Renal pelvis (tissue), 12 donors: ENCODE measurements at places on chromosomes 1 and 21. TPM values are rescaled to one million over a fixed set of nuclear protein-coding genes. Genes with fewer than 3 reads are reported as not detected.
A peak's percentile ranks its signal among the peaks of the same experiment; 100 is the strongest.

Gene DNAJB4
- polyA plus RNA-seq = 28.6 TPM

Gene AMY1A
- 0.38 TPM for polyA plus RNA-seq

DNA sequence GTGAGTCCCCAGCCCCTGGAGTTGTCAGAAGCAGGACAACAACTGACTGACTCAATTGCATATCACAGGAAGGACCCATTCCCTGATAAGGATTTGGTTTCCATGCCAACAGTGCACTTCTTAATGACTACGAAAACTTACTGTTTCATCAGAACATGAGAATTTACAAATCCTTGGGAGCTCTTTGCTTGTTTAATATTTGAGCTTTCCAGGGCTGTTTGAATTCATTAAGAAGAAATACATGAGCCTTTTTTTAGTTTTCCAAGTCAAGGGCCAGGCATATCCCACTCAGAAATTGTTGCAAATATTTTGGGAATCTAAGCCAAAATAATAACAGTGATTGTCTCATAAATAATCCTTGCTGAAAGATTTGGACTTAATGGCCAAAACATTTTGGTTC, 27.2 kb upstream of the COL24A1 start:
- DNase-seq = no peak

GRCh38 chr1:164093543-164093942, 465.4 kb upstream of the PBX1 start:
- DNase-seq = no peak

- DNase-seq = no peak
Observed at GRCh38 chr1:116947092-116947860, 37.6 kb downstream of the PTGFRN start.

DNA sequence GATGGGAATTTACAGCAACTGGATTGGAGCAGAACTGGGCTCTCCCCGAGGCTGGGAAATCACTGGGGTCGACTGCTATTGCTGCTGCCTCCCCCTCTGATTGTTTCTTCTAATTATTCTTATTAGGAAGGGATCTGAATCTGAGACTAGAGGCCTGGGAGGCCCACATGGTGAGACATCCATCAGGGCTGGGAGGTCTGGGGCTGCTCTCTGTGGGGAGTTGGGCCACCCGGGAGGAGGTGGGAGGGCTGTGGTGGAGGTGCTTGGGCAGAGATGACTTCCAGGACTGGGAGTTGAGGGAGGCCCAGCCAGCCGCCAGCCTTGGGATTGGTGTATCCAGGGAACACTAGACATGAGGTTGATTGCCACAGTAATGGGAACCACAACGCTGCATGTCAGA, 247.9 kb downstream of the GRIK3 start:
- no peak for DNase-seq

- no peak for DNase-seq
Observed at GRCh38 chr1:38559446-38560165, 300.0 kb downstream of the RRAGC start.

Gene DNAJC16
- polyA plus RNA-seq = 41.9 TPM

DNA sequence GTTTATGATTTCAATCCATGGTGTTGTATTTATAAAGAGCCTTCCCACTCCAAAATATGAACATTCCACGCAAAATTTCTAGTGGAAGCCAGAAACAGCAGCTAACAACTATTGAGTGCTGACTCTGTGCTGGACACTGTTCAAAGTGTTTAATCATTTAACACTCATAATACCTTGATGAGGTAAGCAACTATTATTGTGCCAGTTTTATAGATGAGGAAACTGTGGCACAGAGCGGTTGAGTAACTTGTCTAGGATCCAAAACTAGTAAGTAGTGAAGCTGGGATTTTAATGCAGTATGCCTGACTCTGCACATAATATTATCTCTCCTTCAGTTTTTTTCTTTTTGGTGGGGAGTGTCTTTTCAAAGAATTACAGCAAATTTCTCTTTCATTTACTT, 228.3 kb downstream of the SLC35F3 start:
- DNase-seq = no peak

DNA sequence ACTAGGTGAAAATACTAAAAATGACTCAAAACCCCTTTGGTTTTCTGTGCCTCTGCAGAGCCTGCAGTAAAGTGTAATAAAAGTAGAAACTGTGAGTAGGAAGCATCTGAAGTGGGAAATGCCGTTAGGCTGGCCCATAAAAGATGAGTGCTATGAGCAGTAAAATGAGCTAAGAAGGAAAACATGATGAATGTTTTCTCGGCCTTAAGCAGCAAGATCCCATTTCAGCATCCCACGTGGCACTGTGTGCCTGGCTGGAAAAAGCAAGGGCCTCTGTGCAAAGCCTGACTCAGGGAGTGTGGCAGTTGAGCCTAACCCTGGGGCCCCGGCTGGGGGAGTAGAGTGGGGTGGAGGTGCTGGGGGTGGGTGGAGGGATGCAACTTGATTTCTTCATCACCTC, 109.5 kb downstream of the TBX15 start:
- DNase-seq = no peak

- DNase-seq = no peak
Observed at GRCh38 chr1:115307661-115308060, 30.4 kb downstream of the NGF start.

DNA sequence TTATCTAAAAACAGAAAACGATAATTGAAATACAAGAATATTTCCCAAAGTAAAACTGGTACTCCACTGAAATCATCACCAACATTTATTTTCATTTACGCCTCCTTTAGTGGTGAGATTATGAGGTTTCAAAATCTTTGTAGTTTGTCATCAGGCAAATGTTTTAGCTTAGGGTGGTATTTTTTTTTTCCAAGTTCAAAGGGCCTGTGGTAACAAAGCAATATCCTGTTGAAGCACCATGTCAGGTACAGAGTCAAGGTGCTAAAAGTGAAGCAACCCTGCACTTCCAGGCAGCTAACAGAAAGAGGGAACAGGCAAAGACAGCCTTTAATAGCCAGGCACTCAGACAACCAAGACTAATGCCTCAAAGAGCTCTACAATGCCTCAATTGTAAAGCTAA, 89.2 kb downstream of the JAK1 start:
- DNase-seq = no peak

- no peak for DNase-seq
Observed at GRCh38 chr1:55214934-55215193, 300 bp downstream of the USP24 start.

Gene IFT25
- 42.1 TPM for polyA plus RNA-seq

DNA sequence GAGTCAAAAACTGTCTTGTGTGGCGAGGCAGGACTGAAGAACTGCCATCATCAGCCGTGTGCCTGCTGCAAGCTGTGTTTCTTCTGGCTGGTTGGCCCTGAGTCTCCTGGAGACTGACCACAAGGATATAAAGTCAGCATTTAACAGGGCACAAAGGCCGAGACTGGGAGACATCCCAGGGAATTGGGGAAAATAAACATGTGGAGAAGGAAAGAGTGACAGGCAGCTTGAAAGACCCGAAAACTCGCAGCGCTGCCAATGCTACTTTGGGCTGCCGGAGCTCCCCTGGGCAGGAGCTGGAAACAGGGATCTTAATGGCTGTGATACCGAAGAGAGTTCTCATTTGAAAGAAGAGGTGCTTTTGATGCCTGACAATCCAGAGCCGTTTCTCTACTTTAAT, 125.3 kb upstream of the HMGB4 start:
- DNase-seq = no peak

- peak; percentile 54 for DNase-seq
Observed at GRCh38 chr1:29120947-29121485, 2.7 kb downstream of the TMEM200B start.

- DNase-seq = no peak
Observed at GRCh38 chr1:111213412-111213811, 13.0 kb upstream of the DENND2D start.

- DNase-seq = no peak
Observed at GRCh38 chr1:204846546-204846945, 24.1 kb upstream of the NFASC start.

Gene SEC16B
- polyA plus RNA-seq = 6.6 TPM

DNA sequence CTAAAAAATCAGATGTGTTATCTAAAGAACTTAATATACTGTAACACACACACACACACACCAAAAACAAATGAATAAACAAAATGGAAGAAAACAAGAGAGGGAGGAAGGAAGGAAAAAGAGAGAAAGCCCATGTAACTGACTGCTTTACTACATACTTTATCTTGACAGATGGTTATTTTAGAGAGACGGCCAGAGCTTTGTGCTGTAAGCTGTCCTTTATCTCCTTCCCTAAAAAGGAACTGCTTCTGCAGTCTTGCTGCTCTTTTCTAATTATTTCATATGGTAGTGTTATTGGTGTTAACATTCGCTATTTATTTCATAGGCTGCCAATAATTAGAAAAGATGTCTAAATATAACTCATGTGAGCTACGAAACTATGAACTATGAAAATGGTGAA, 1384.6 kb downstream of the MRPL39 start:
- DNase-seq = no peak

Gene RAB42
- 3.9 TPM for polyA plus RNA-seq

GRCh38 chr1:30514945-30515344, 208.4 kb downstream of the MATN1 start:
- DNase-seq = no peak

DNA sequence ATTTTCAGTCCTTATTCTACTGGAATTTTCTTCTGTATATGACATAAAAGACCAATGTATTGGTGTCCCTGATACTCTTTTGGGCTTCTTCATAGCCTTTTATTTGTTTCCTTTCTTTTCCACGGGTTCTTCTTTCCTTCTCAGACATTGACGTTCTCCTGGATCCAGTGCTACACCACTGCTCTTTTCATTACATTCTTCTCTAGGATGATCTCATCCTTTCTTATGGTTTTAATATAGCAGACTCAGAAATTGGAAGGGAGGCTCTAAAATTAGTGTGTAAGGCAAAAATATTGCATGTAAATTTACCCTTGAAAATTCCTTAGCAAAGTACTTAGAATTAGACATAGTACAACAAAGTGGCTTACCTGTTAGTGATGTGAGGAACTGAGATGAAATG, 65.3 kb downstream of the SELENOF start:
- DNase-seq = no peak

GRCh38 chr1:221449801-221450470, 292.0 kb downstream of the DUSP10 start:
- no peak for DNase-seq

DNA sequence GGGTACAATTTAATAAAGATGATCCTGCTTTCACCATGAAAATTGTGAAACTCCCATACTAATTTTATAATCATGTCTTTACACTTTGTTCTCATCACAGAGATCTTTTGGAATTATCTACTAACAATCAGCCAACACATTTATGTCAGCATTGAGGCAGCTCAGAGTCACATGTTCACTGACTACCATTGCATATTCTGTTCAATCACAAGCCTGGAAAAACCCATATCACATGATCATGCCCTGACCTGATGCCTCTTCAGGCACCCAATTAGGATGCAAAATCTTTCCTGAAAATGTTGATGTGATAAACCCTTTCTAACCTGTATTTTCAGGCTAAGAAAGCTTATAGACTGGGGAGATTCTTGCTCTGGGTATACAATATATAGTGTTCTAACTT, 21.6 kb upstream of the RASAL2 start:
- DNase-seq = no peak

Gene MAGI3
- 25.9 TPM for polyA plus RNA-seq

Gene FOXD3
- 0.60 TPM for polyA plus RNA-seq

DNA sequence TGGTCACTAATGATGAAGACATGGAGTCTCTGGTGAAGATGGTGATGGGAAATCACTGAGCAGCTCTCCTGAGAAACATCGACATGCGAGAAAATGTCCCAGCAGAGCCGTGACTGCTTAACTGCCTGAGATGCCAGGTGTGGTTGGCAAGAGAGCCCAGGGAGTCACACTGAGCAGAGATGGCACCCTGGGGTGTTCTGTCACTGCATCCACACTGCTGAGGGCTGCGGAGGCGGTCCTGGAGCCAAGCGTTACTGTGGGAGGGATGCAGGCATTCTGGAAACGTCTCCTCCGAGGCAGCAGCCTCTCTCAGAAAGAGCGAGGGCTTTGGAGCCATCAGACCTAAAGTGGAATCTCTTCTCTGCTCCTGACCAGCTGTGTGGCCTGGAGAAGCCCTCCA, 57.2 kb downstream of the EPHB2 start:
- no peak for DNase-seq

- DNase-seq = no peak
Observed at GRCh38 chr1:201146626-201147390, 7.5 kb downstream of the TMEM9 start.

Gene RWDD3
- 45.2 TPM for polyA plus RNA-seq

- DNase-seq = no peak
Observed at GRCh38 chr21:41765420-41765821, 1.4 kb downstream of the RIPK4 start.

DNA sequence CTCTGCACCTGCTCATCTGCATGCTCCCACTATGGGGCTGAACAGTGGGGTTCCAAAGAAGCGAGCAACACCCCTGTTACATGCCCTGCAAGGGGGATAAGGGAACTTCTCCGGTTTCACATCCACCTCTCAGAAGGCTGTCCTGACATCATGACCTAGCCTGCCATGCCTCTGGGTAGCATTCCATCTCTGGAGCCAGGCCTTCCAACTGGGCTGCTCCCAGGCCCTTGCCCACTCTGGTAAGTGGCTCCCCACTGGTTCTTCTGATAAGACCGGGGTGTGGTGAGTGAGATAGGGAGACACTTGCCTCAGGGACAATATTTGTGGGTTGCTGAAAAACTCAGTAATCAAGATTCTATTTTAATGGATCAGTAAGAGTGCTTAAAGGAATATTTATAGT, 57.8 kb downstream of the KCNJ15 start:
- DNase-seq = no peak

- DNase-seq = no peak
Observed at GRCh38 chr21:26800001-26800400, 45.2 kb downstream of the ADAMTS1 start.

GRCh38 chr1:21626921-21627339, 42.2 kb downstream of the RAP1GAP start:
- no peak for DNase-seq

- no peak for DNase-seq
Observed at GRCh38 chr1:229693129-229693900, 67.3 kb downstream of the URB2 start.

- DNase-seq = no peak
Observed at GRCh38 chr21:45267390-45267760, 20.3 kb downstream of the POFUT2 start.

GRCh38 chr1:30785181-30785580, 27.6 kb upstream of the LAPTM5 start:
- DNase-seq = no peak

Gene KRTAP10-9
- not detected for polyA plus RNA-seq

Gene LIPI
- 0.81 TPM for polyA plus RNA-seq
